ENCODE measurements at places on chromosomes 11 and 22.

DNA sequence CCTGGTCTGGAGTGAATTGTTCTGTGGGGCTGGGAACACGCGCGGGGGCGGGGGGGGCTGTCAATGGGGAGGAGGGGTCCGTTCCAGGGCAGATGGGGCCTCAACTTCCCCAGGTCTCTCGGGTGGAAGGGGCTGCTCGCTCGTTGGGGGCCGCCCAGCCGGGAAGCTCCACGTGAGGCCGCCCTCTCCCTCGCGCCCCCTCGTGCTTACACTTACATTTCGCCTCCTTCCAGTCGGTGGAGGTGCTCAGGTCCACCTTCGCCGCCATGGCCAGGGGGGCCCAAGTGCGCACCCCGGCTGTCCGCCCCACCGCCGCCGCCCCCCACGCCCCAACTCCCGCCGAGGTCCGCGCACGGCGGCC lies 452 bp downstream of the MACROD1 start:
- DNase-seq: peak; percentile 16

DNA sequence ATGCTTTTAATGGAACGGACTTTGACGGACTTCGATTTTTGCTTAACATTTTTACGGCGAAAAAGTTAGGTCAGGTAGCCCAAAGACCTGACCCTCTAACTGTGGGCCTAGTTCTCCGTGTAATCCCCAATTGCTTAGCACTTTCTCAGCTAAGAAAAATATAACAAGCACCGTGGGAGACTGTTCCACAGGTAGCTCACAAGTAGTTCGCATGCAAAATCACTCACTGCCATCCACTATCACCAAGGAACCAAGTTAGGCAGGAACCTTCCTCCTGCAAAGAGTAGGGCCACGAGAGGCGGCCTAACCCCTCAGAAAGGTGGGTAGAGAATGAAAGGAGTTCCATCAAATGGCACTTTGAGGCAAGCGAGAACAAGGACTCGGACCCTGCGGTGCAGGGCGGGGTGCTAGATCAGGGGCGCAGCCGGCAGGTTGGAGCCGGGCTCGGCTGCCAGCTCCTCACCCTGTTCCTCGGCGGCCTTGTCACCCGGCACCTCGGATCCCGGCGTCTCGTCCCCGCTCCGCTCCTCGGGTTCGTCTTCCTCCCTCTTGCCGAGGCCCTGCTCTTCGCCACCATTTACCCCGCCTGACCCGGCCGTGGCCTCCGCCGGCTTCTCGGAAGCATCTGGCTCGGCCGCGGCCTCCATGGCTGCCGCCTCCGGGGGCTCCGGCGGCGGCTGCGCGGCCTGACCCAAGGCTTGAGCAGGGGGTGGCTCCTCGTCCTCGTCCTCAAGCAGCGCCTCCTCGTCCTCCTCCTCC lies 922 bp downstream of the HNRNPUL2 start:
- no peak for DNase-seq

DNA sequence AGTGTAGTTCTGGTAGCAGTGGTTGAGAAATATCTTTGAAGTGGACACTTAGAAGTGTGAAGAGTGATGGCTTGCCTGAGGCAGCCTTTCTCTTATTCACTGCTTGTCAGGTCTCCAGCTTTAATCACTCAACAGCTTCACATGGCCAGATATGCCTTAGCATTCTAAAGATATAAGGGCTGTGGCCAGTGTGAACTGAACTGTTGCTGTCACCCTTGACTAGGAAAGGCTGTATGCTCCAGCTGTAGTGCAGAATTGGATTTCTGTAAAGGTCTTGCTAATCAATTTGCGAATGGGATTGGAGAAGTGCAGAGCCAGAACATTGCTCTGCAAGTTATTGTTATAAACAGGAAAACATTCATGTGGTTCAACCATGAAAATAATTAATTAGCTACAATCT lies 266.7 kb downstream of the TMEM135 start:
- no peak for DNase-seq

DNA sequence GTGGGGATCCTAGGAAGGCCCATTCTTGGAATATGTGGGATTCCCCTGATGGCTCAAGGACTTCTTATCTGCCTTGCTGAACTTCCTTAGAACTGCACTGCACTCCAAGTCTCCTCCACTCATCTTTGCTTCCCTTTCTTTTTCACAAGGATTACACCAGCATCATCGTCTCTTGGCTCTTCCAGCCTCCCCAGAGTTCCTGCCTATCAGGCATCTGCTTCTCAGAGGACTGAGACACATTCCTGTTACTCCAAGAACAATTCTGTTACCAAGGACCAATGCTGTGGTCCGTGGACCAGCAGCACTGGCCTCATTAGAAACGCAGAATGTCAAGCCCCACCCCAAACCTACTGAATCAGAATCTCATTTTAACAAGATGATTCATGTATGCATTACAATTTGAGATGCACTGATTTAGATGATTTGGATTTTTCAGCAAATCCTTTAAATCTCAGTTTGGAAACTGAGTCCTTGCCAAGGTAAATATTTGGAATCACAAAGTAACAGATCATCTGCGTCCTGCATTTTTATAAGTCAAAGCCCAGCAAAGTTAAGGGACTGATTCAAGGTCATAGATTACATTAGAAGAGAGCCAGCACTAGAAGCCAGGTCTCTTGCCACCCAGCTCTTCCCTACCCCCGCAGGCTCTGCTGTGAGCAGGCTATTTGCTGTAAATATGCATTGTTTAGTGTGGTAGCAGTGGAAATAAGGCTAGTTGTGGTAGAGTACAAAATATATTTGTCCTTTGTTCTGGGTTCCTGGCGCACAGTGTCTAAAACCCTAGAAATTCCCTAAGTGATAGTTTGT lies 110.9 kb downstream of the SWAP70 start:
- DNase-seq: no peak

- no peak for DNase-seq
These were observed 57.8 kb downstream of the PISD start for GRCh38 chr22:31604137-31604705.

DNA sequence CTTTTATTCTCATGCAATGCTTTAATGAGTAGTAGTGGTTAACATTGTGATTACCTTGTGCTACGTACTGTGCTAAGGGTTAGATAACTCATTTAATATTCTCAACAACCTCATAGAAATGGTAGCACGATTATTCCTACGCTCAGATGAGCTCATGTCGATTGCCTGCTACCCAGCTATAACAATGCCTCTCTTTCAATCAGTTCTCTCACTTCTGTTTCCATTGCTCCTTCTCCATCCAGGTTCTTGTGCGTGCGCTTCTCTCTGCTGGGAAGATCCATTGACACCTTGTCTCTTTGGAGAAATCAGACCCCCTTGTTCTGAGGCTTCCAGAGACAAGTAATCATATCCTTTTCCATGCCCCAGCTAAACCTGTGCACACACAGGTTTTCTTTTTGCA lies 120.8 kb downstream of the NECTIN1 start:
- DNase-seq: no peak

GRCh38 chr11:34343153-34343552 lies 14.7 kb downstream of the ABTB2 start:
- no peak for DNase-seq

GRCh38 chr11:35357923-35358322 lies 61.4 kb downstream of the SLC1A2 start:
- DNase-seq: no peak

GRCh38 chr11:74679513-74679865 lies 51.7 kb downstream of the CHRDL2 start:
- DNase-seq: no peak

DNA sequence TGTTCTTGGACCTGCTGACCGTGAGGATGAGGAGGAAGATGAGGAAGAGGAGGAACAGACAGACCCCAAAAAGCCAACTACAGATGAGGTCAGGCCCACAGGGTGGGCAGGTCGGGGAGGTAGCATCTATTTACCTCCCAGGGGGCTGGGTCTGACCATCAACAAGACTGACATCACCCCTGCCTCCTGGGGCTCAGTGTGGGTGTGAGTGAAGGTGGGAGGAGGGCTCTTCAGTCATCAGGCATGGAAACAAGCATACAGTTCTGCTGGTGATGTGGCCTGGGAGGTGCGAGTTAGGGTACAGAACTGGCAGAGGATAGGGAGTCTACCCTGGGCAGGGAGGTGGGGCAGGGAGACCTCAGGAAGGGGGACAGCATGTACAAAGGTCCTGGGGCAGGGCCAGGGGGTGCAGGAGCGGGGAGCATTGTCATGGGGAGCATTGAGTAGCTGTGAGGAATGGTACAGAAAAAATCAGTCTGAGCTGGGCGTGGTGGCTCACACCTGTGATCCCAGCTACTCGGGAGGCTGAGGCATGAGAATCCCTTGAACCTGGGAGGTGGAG lies 8.9 kb downstream of the PLCB3 start:
- DNase-seq: no peak

- no peak for DNase-seq
These were observed 339.2 kb downstream of the TENM4 start for GRCh38 chr11:79101656-79102055.

- no peak for DNase-seq
These were observed 160.3 kb downstream of the MN1 start for GRCh38 chr22:27641049-27641795.

DNA sequence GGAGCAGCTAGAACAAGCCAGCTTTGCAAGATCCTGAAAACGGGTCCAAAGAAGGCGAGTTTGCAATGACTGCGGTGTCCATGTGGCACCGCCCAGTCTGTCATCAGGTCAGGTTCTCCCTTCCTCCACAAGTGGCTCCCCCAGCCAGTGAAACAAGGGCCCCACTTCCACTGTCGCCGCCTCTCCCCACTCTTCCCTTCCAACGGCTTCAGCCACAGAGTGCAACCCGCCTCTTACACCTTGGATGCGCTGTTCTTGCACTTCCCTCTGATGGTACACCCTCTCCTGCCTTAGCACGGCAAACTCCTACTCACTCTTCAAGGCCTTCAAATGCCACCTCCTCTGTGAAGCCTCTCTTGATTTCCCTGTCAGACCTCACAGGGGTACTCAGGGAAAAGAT lies 10.8 kb upstream of the TCF20 start:
- no peak for DNase-seq

DNA sequence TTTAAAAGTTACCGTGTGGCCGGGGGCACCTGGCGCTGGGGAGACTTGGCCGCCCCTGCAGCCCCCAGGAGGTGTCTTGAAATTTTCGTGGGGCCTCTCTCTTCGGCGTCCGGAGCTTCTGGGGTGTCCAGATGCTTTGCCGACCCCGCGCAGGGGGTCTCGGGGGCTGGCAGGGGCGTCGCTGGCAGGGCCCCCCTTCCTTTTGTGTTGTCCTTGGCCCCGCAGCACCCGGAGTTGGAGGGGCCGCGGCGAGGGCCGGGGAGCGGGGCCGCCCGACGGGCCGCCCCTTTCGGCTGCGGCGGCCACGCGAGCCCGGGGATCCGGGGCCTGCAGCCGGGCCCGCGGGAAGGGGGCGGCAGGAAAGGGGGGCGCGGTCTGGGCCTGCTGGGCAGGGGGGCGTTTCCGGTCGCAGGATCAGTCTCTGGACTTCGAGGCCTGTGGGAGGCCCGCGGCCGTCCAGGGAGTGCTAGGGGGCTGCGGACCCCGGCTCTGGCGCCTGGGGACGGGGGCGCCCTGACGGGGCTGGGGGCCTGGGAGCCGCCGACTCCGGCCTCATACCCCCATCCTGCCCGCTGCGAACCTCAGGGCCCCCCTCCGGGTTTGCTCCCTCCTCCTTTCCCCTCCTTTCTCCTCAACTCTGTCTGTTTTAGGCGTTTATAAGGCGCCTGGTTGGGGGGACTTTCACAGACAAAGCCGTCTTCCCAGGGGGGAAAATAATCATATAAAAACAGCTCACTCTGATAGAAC lies 869 bp downstream of the ZC3H7B start:
- no peak for DNase-seq

DNA sequence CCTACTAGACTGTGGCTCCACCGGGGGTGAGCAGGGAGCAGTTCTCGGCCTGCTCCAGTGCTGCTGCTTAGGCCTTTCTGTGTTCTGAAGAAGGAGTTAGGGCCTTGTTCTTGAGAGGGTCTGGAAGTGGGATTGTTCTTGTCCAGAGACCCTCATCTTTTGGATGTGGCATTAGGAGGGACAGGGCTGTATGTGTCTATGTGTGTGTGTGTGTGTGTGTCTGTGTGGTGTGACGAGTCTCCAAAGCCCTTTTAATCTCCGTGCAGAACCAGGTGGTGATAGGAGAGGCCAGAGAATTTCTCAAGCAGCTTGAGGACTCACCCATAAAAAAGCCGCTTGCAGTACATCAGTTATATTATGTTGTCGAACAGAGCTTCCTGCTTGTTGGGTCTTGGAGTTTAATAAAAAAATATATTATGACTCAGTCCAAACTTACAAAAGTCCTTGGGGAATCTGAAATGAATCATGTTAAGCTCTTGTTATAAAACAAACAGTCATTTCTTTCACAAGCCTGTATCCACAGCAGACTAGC lies 196.5 kb downstream of the TENM4 start:
- DNase-seq: no peak

DNA sequence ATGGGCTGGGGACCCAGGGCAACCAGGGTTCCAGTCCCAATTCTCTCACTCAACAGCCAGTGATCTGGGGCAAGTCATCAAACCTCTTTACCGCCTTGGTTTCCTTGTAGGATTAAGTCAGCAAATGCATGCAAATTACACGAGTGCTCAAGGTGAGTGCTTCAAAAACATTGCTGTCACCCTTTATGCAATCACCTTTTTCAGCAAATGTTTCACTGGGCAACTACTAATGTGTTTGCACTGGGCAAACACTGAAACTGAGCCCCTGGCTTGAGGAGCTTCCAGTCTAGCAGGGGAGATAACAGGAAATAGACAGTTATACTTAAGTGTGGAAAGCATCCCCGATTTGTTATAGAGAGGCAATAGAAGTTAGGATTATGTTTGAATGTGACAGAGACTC lies 37.7 kb upstream of the DMC1 start:
- DNase-seq: no peak

DNA sequence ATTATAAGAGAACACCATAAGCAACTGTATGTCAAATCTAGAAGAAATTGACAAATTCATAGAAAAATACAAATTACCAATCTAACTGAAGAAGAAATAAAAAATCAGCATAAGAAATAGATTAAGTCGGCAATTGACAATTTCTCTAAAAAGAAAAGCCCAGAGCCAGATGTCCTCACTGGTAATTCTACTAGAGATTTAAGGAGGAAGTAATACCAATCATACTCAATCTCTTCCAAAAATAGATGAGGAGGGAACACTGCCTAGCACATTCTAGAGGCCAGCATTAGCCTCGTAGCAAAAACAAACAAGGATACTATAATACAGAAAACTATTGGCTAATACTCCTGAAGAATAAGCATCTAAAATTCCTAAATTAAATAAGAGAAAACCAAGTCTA lies 40.4 kb upstream of the IGLL5 start:
- DNase-seq: no peak

- no peak for DNase-seq
These were observed 9.0 kb upstream of the ATG16L2 start for GRCh38 chr11:72805216-72805615.

GRCh38 chr22:26977741-26978376 lies 320.5 kb downstream of the MIAT start:
- DNase-seq: no peak

GRCh38 chr22:26547426-26547825 lies 35.2 kb upstream of the TFIP11 start:
- no peak for DNase-seq

GRCh38 chr22:39980596-39980995 lies 14.2 kb upstream of the FAM83F start:
- no peak for DNase-seq

Data from stimulated activated CD8-positive, alpha-beta memory T cell treated with anti-CD3 and anti-CD28 coated beads, Interleukin-7, amount 100 ng/mL, for 4 hours (primary cell).